Stimulated activated CD8-positive, alpha-beta memory T cell treated with anti-CD3 and anti-CD28 coated beads, Interleukin-15, amount 100 ng/mL, for 1 hour (primary cell): ENCODE measurements at places on chromosomes 3 and 15.

- DNase-seq: no peak
These were observed 44.8 kb upstream of the HES1 start for GRCh38 chr3:194091141-194091540.

DNA sequence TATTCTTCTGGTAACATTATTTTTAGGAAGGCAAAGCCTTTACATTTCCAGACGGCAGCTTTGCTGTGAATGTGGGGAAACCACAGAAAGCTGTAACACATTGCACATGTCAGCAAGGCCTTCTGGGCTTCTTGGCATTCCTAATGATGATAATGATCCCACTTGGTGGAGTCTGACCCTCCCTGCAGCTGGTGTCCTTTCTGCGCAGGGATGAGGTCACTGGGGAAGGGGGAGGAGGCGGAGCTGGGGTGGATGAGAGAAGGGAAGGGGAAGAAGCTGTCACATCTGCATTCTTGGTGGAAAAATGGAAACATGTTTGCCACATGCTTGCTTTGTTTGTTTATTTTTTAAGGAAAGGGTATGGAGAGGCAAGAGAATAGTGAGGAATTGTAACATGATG lies 68.6 kb downstream of the FILIP1L start:
- DNase-seq: no peak

- no peak for DNase-seq
These were observed 702.2 kb downstream of the NLGN1 start for GRCh38 chr3:174099724-174100123.

- DNase-seq: no peak
These were observed 160.1 kb upstream of the PLAAT1 start for GRCh38 chr3:193080821-193081365.

DNA sequence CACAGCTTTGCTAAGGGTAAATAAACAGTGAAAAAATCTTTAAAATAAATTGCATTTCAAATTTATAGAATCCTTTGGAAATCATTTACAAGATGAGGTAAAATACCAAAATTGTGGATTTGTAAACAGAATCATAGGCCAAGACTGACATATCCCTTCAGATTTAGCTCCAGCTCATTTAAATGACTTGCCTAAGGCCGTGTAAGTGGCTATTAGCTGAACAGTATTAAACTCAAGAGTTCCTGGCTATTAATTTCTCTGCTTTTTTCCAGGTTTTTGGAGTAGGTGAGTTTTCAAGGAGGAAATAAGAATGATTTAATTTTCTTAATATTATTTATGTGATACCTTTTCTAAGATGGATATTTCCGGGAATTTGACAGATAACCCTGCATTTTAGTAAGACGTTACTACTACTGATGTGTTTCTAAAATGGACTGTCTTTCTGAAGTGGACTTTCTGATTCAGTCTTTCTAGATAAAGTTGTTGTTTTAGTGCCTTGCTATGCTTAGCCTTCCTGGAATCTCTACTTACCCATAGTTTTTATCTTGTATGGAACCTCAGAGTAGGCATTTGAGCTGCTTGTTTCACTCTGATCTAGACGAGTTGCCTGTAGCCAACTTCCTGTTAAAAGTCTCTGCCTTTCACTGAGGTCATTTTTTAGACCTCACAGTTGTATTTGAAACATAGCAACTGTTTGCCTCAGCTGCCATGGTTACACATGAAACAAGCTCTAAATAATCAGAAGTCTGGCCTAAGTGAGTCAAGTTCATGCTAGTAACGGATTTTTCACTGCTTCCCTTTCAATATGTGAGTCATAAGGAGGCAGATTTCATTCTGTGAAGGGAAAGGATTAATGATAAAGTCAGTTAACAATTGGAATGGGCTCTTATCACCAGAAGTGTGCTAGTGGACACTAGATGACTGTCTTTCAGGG lies 127.0 kb downstream of the KLHL25 start:
- DNase-seq: no peak

DNA sequence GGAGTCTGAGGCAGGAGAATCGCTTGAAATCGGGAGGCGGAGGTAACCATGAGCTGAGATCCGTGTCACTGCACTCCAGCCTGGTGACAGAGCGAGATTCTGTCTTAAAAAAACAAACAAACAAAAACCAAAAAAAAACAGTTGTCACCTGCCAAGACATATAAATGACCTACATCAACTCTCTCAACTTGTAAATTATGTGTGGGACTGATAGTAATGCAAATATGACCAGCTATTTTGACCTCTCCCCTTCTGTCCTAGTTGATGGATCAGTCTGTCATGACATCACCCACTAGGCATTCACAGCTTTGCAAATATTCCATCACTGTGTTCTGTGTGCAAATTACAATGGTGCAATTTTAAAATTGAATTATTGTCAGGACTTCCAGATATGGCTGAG lies 175.4 kb downstream of the EBLN2 start:
- no peak for DNase-seq

DNA sequence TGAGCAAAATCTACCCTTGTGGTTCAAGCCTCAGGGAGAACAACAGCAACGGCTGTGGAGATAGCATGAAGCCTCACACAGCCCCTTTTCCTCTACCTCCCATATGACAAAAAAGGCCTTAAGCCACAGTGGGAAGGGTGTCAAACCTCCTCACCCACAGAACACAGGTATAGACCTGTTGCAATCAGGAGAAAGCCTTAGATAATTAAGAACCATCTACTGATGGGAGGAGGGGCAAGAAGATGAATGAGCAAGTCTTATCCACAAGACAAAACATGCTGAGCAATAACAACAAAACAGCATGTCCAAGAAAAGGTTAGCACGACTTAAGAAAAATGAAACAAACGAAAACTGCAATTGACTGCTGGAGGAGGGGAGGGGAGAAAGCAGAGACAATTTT lies 272.9 kb upstream of the BCHE start:
- no peak for DNase-seq

DNA sequence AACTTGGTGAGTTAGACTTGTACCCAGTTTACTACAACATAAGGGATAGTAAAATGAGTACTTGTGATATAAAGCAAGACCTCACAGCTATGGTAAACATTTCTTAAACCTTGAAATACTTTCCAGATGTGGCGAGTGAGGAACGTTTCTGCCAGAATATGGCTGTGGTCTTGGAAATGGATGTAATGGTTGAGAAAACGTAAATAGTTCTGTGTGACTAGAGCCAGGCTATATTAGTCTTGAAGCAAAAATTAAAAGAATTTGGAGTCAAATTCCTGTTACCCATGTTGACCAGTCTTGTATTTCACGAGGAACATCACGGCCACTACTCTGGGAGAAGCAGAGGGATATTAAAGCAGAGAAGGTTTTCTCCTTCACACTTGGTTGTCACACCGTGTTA lies 15.3 kb downstream of the OR4F15 start:
- DNase-seq: no peak

GRCh38 chr3:15974647-15975046 lies 176.9 kb upstream of the ANKRD28 start:
- DNase-seq: no peak

DNA sequence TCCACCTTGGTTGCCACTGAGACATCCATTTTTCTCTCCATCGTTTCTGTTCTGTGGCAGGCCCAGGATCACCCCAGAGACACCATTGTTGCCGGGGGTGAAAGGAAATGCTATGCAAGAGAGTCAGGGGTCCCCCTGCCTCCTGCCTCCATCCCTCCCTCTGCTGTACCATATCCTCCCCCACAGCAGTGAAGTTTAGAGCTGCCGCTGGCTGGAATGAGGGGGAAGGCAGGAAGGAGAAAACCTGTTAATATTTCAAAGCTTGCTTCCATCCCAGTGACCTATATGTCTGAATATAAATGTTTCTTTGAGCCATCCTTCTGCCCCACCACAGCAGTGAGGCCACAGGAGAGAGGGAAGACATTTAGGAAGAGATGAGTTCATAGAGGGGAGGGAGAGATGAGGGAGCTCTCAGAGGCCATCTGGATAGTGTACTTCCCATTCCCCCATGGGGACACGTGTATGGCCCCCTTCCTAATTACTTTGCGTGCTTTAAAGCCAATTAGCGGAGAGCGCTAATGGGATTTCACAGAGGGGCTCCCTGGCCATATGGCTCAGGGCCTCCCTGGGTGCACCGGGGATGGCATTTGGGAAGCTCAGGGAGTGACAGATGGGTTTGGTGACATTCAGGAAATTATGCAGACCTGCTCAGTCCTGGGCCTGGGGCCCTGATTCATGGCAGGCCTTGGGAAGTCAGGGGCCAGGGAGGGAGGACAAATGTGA lies 40.4 kb upstream of the CHRNB4 start:
- DNase-seq: no peak

DNA sequence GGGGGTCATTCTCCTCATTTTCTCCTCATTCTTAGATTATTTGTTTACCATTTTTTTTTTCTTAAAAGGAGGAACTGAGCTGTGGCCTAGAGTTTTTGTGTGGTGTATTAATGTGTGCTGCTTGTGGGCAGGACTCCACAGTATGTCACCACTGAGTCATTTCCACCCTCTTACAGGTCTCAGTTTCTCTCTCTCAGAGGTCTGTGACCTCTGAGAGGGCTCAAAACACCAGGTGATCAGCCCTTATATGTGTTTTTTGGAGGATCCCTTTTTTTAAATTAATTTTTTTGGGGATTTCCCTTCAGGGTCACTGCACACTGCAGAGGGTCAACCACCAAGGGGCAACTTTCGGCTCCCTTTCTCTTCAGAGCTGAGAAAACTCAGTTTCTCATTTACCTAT lies 166.4 kb downstream of the SUCNR1 start:
- DNase-seq: no peak

GRCh38 chr3:94301366-94301765 lies 238.5 kb downstream of the NSUN3 start:
- no peak for DNase-seq

DNA sequence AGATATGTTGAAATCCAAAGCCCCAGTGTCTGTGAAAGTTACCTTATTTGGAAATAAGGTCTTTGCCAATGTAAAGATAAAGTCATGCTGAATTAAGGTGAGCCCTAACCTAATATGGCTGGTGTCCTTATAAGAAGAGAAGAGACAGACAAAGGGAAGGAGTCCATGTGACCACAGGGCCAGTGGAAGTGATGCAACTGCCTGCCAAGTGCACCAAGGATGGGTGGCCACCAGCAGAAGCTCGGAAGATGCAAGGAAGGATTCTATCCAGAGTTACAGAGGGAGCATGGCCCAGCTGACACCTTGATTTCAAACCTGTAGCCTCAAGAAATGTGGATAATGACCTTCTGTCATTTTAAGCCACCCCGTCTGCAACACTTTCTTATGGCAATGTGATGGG lies 35.3 kb upstream of the PGPEP1L start:
- no peak for DNase-seq

- DNase-seq: no peak
These were observed 20.4 kb downstream of the CDIN1 start for GRCh38 chr15:36599620-36600433.

- no peak for DNase-seq
These were observed 18.1 kb downstream of the HEMK1 start for GRCh38 chr3:50587373-50587772.

DNA sequence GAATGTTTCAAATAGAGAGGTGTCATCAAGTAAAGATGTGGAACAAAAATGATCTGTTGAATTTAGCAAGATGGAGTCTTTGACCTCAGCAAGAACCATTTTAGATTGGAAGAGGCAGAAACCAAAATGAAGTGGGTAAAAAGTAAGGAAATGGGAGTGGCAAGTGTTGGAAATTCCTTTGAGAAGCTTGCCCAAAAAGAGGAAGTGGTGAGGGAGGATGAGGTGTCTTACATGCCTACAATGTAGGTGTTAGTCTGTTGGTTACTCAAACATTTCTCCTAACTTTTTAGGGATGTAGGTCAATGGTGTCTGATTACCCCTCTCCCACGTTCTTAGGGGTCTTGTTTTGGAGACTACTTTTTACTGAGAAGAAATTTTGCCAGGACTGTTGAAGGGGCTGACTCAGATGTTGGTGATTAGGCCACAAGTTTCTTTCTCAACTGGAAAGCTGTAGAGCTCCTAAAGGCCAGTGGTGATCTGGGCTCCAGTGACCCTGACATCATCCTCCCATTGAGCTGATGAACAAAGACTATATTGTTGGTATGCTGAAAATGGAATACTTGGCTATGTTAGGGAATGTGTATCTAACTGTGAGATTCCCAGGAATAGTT lies 5.1 kb downstream of the PPP2R3A start:
- DNase-seq: no peak

DNA sequence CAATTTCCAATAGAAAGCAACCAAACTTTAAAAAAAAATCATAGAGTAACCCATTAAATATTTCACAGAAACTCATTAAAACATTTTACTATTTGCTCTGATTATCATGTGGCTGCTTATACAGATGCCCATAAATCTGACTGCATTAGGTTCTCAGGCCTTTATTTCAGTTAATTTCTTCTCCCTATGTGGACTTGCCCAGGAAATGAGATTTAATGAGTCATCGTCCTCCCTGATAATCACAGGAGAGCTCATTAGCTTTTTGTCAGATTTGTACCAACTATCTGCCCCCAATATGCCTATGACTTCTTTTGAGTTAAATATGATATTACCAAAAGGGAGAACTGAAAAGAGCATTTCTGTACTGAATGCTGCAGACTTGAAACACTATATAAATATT lies 168.0 kb downstream of the FOXB1 start:
- DNase-seq: no peak
